ENCODE measurements at places on chromosomes 3 and 15.
A peak's percentile ranks its signal among the peaks of the same experiment; 100 is the strongest.

- DNase-seq: no peak
Measured at GRCh38 chr15:52114261-52115055, 1.9 kb upstream of the BCL2L10 start.

DNA sequence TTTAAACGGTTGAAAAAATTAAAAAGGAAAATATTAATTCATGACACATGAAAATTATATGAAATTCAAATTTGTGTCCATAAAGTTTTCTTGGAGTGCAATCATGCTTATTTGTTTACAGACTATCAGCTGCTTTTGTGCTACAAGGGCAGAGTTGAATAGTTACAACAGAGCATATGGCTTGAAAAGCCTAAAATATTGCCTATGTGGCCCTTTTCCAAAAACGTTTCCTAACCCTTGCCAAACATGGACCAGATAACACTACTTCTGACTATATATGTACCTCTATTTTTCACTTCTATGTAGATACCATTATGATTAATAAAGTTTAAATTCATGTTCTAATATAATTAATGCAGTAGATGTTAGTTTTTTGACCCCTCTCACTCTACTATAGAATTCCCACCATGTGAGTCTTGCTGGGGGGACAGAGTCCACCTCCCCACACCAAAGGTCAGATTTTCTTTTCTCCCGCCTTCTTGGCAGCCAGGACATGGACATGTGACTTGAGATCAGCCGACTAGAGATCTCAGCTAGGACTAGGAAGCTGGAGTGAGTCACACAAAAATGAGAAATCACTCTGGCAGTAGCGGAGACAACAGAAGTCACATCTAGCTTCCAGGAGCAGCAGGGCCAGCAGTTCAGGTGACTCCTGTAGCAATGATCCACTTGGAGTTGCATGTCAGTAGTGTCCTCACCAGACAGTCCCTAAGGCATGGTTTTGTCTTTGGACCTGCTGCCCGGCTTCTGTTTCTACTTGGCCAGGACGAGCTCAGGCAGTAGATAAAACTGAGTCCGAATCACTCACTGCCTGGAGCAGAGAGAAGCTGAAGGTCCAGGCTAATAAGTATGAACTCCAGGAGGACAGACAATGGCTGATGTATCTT lies 22.4 kb downstream of the CIAO2A start:
- DNase-seq: no peak

DNA sequence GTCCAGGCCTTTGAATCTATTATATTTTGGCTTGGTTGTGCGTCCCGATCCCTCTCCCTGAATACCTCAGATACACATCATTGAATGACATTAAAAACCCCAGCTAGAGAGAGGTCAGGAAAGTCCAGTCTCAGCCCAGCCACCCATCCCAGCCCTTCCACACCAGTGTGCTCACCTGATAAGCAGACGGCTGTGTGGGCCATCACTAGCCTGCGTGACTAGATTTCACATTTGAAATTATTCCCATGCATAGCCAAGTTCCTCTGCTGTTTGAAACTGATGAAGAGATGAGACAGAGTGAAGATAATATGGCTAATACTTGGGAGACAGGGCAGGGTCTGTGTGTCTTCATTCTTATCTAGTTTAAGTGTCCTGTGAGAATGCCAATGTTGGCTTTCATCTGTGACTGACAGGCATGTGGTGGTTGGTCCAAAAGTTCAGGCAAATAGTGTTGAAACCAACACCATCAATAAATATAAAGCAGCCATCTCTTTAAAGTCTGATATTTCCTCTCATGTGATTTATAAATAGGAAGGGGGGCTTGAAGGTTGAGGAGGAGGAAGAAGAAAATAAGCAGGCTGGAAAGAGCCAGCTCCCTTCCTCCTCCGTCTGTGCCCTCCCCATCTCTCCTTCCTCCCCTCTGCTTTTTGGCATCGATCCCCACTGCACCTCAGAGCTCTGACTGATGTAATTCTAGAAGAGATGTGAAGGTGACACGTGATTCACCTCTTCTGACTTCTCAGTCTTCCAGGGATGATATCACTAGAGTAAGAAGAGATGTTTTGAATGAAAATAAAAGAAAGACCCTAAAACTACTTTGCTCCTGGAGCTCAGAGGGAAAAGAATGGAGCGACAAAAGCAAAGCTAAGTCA lies 5.1 kb downstream of the FAM43A start:
- no peak for DNase-seq

DNA sequence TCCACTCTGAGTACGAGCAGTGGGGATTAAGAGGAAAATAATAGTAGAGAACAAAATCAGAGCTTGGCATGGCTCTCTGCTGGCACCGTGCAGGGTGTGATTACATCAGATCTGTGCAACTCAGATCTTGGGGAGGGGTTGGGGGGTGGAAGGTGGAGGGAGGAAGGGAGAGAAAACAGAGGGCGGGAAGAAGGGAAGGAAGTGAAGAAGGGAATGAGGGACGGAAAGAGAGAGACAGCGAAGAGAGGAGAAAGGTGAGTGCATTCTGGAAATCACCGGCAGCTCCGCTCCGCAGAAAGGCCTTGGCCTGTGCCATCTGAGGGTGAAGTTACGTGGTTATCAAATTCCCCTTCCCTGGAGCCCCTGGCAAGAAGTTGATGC lies 31.0 kb upstream of the ADAMTS17 start:
- DNase-seq: no peak

GRCh38 chr3:179265092-179265491 lies 14.2 kb upstream of the KCNMB3 start:
- DNase-seq: no peak

GRCh38 chr3:29609328-29609811 lies 328.5 kb downstream of the RBMS3 start:
- DNase-seq: no peak

DNA sequence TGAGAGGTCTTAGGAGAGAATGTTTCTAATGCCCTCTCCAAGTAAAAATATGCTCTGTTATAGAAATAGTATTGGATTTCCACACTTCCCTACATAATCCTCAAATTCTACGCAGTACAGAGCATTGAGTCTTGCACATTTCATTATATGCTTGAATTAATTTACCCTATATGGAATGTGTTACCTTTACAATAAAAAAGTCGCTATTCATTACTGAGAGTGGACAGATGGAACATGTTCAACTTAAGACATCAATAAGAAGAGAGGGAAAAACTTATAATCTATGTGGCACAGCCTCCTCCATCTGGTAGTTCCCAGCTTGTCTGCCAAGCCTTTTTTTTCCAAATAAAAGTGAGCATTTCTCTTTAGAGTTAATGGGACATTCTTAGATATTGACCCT lies 417.9 kb downstream of the MECOM start:
- DNase-seq: no peak

DNA sequence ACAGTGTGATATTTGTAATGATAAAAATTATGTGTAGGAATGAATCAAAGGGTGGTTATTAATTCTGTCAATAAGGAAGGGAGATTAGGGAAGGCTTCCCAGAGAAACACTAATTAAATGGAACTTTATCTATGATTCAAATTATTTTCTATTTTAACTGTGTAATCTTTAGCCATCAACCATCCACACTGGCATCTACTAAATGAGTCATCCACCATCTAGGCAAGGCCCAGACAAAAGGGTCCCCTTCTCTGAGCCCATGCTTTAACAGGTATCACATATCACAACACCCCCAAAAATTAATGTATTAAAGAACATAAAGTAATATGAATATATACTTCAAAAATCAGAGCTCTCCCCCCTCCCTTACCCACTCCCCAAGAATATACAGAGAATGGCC lies 19.9 kb upstream of the TPM1 start:
- DNase-seq: no peak

DNA sequence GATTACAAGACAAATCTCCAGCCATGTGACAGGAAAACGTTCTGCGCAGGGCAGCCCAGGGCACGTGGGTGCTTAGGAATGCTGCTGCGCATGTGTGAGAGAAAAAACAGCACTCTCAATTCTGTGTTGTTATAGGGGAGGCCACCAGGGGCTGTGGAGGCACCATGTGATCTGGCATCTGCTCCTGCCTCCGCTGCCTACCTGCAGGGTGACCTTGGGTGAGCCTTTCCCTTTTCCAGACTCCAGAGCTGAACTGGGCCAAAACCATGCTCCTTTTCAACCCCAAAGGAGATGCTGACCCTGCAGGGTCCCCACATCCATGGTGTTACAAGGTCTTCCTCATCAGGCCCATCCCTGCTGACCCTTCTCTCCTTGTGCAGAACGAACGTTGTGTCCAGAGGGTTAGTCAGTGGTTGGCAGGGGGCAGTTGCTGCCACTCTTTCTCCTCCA lies 81.5 kb upstream of the RASGRF1 start:
- no peak for DNase-seq

DNA sequence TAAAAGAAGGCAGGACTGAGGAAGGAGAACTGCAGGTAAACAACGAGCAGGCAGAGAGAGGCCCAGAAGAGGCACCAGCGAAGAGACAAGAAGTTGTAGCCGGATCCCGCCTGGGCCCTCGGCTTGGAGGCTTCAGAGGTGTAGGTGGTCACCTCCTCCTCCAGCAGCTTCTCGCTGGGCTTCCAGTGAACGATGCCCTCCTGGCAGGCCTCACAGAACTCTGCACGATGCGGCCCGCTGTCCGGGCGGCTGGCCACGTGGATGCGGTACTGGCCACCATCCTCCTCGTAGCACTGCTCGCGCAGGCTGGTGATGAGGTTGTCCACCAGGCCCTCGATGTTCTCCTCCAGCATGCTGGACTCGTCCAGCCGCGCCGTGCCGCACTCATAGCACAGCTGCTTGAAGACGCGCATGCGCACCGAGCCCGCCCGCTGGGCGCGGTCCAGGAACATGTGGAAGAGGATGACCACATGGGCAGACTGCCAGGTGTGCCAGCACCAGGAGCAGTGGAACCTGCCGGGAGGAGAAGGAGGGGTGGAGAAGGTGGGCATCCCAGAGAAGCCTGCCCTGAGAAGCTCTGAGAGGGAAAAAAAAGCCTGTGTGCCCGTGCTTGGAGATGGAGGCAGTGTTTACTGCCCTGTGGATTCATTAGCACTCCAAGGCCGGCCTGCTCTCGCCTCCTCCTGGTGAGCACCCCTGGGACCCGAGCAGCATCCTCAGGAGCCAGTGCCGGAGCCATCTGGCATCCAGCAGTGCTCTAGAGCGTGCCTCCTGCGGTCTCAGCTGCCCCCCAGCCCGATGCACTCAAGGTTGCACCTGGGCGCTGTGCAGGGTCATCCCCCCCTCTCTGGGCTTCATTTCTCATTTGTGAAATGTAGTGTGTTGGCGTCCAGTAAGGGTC lies 3.6 kb downstream of the RTP2 start:
- DNase-seq: no peak

GRCh38 chr15:69976366-69976994 lies 121.2 kb downstream of the TLE3 start:
- peak; percentile 18 for DNase-seq

DNA sequence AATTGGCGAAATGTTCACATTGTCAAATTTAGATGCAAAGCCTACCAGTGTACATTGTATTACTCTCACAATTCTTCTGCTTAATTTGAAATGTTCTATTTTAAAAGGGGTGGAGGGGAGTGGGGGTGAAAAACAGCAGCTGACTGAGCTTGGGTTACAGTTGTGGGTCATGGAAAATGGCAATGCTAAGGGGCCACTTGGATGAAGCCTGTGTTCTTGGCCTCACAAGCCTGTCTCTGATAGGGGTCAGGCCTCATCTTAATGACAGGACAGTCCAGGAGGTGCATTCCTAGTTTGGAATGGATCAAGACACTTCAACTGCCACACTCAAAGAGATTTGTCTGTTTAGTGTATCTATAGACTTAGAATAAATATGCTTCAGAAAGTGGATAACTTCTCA lies 158.2 kb downstream of the TNIK start:
- DNase-seq: no peak

GRCh38 chr3:57706462-57706861 lies 13.6 kb upstream of the DENND6A start:
- no peak for DNase-seq

GRCh38 chr3:64647825-64648224 lies 40.0 kb downstream of the ADAMTS9 start:
- DNase-seq: no peak

- DNase-seq: no peak
Measured at GRCh38 chr15:81171286-81171685, 25.4 kb upstream of the IL16 start.

GRCh38 chr3:134630506-134630905 lies 20.3 kb downstream of the KY start:
- no peak for DNase-seq

GRCh38 chr3:30631243-30631904 lies 25.0 kb downstream of the TGFBR2 start:
- DNase-seq: peak; percentile 12

DNA sequence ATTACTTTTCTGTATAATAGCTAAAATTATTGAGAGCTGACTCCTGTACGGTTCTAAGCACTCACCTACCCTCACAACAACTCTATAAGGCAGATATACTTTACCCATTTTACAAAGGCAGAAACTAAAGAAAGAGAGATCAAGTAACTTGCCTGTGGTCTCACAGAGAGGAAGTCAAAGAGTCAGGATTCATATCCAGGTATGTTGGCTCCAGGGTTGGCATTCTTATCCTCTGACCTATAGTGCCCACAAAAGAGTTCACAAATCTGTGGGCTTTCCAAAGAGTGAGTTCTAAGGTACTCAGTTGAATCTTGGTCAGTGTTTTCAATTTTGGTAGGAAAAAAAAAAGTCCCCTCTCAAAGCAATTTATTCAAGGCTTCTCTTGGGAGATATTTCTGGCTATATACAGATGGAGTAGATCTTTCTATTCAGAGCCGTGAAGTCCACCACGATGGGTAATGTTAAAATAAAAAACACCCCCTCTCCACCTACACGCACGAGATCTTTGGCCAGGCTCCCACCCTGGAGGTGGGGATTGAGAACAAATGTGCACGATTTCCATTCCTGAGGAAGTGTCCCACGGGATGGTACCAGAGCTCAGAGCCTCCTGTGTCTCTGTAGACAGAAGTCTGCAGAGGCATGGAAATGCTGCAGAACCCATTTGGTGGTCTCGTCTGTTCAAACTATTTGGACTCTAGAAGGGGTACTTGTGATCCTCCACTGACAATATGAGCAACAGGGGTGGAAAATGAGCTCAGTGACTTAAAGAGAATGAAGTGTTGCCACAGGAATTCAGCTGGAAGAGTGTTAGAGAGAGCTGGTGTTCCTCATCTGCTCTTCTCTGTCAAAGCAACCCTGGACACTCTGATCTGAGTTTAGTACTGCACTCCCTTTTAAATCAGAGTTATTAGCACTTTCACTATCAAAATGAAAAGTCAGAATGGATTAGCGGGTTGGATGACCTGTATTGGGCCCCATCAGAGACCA lies 212.1 kb upstream of the EIF1B start:
- DNase-seq: no peak

GRCh38 chr3:141292356-141293058 lies 60.9 kb downstream of the PXYLP1 start:
- no peak for DNase-seq

GRCh38 chr15:42605796-42606195 lies 30.4 kb downstream of the STARD9 start:
- no peak for DNase-seq

DNA sequence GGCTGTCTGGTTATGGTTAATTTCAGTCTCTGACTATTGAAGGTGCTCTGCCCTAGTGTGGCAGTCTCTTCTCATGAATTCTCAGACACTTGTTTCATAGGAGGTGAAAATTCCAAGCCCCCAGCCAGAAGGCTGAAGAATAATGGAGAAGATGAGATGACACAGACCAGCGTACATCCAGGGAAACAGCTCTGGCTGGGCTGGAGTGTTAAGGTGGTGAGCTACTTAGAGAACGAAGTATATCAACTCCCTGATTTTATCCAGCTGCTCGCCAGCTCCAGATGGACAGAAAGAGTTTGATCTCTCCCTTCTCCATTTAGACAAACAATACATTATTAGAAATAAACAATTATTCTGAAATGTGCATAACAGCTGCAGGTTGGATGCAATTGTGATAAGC lies 494.5 kb upstream of the RGMA start:
- DNase-seq: no peak
